ENCODE measurements at places on chromosomes 3 and 15. TPM values are rescaled to one million over a fixed set of nuclear protein-coding genes. Genes with fewer than 3 reads are reported as not detected.

NIT2 gene
- 95.4 TPM for total RNA-seq

LAMB2 gene
- total RNA-seq, result 110 TPM

PLIN1 gene
- 0.12 TPM for total RNA-seq

THRB gene
- 1.4 TPM for total RNA-seq

FSTL1 gene
- total RNA-seq, result 69.0 TPM

ENTPD3 gene
- 0.05 TPM for total RNA-seq

RASGRP1 gene
- total RNA-seq, result 0.58 TPM

SOX2 gene
- 0.53 TPM for total RNA-seq

SCN11A gene
- total RNA-seq, result 0.02 TPM
